Iris pigment epithelial cell (primary cell): ENCODE measurements at places on chromosomes 2 and 18.

DNA sequence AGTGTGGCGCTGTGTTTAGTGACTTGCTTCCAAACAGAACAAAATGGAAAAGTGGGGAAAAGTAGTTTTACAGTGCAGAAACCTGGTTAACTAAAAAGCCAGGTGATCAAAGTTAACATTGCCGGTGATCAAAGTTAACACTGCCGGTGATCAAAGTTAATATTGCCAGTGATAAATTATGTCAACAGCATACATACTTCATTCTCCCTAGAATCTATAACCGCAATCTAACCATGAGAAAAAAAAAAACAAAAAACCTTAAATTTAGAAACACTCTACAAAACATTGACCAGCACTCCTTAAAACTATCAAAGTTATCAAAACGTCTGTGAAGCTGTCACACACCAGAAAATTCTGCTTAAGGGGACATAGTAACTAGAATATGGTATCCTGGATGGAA lies 18.6 kb downstream of the MAP4K3 start:
- DNase-seq = no peak

DNA sequence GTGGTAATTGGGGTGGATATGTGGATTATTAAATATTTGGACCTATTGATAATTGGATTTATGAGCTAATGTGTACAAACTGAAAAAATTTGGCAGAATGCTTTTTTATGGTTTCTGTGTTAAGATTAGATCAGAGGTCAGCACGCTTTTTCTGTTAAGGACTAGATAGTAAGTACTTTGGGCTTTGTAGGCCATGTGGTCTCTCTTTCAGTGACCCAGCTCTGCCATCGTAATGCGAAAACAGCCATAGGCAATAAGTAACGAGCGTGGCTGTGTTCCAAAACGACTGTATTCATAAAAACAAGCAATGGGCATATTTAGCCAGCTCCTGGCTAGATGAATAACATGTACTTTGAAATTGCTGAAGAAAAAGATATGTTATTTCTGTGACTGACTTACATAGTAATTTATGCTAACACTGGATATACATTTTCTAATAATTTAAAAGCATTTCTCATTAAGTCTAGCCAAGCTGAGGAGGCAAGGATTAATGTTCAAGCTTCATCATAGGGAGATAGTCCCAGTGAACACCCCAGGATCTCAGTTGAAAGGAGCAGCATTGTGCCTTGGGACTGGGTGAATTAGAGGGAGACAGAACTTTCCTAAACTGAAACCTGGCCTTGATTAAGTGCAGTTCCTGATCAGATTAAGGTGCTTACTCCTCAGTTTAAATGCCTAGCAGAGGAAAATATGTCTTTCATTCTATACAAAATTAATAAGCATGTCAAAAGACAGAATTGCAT lies 20.0 kb downstream of the CCDC138 start:
- no peak for DNase-seq

GRCh38 chr2:162198239-162198638 lies 45.0 kb downstream of the FAP start:
- DNase-seq = peak; percentile 94

- DNase-seq = no peak
Observed at GRCh38 chr2:50645346-50645745, 386.6 kb downstream of the NRXN1 start.

DNA sequence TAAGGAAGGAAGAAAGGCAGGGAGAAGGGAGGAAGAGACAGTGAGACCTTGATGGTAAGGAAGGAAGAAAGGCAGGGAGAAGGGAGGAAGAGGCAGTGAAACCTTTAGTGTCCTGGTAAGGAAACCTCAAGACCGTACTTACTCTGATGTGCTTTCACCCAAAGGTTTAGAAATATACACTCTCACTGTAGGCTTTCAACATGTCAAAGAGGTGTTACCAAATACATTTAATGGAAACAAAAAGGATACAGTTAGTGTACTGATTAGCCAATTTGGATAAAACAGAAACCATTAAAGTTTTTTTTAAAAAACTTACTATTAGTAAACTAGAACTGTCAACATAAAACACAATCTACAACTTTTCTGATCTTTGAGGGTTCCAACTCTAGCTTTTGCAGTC lies 7.1 kb downstream of the FBXO15 start:
- DNase-seq = no peak

GRCh38 chr2:228016402-228016801 lies 145.0 kb downstream of the DAW1 start:
- no peak for DNase-seq

DNA sequence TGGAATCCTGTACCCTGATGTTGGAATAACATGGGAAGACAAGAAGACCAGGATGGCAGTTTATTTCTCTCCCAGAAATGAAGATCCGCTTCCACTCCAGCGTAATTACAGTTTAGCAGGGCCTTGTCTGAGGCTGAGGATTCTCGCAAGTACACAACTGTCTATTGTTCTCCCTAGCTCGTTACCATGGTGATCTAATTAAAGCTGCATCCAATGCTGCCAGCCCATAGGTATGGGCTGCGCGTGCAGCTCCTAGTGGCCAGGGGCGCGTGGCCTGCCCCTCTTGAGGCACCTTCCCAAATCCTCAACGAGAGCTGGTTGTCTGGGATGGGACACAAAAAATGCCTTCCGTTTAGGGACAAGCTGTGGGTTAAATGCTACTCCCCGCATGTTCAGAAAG lies 344.9 kb downstream of the CYRIA start:
- DNase-seq = no peak

DNA sequence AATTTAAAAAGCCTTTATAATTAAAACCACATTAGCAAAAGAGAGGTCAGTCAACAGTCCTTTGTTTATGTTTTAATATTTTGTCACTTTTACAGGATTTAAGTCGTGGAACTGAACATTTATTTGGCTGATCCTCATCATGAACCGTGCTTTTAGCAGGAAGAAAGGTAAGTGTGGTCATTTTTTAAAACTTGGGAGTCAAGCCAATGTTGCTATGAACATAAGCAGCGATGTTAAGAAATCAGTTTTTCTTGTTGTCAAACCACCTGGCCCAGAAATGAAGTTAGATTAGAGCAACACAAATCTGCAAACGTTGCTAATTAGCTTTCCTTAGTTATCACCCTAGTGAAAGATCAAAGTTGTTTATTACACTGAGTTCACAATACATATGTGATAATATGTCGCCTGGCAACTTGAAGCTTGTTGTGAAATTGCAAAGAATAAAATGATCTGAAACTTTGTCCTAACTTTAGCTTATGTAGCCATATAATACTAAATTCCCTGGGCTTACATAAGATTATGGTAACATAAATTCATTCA lies 186.0 kb downstream of the GULP1 start:
- no peak for DNase-seq

- peak; percentile 43 for DNase-seq
Observed at GRCh38 chr2:122960759-122961641, 1064.1 kb upstream of the CNTNAP5 start.

DNA sequence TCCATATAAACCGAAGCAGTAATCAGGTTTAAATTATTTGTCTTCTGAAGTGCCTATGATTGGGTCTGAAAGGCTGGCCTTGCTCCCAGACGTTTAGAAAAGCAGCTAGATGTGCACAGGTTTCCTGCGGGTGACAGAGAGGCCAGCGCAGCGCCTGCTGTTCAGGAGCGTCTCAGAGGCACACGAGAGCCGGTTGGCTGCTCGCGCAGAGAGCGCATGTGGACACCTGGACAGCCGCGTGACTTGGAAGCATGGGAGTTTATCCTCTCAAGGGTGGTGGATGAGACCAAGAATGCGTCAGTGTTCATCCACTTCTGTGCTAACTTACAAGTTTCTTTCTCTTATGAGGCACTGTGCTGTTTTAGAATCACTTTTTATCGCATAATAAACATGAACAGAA lies 303.7 kb downstream of the PTGR3 start:
- no peak for DNase-seq

- DNase-seq = peak; percentile 30
Observed at GRCh38 chr2:73268830-73269685, 15.2 kb downstream of the FBXO41 start.

- DNase-seq = no peak
Observed at GRCh38 chr2:74856004-74856578, 22.2 kb downstream of the HK2 start.

- DNase-seq = peak; percentile 31
Observed at GRCh38 chr18:44679914-44680272, 795 bp upstream of the SETBP1 start.

- no peak for DNase-seq
Observed at GRCh38 chr2:108348816-108349570, 28.8 kb upstream of the SULT1C4 start.

GRCh38 chr2:112834396-112835037 lies 2.1 kb downstream of the IL1B start:
- DNase-seq = no peak

- no peak for DNase-seq
Observed at GRCh38 chr2:171965661-171966060, 34.1 kb upstream of the METAP1D start.

DNA sequence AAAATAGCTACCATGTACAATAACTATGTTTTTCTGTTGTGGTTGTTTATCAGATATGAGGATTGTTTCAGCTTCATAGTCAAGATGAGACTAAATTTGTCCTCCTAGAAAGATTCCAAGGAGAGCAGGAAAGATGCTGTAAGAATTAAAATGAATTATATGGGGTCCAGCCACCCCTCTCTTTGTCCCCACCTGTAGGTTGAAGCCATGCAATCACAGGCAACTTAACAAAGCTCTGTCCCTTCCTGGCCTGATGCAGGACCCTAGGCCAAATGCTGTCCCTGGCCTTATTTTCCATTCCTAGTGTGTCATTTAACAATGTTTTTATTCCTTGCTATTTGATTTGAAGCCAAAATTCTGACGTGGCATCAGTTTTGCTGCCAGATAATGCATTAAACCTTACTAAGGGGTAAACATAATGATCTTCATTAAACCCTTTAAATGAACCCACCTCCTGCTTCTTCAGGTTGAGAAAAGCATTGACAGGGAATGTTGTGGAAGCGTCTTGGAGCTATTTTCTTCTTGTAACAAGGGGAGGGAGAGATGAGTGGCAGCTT lies 240.9 kb upstream of the ZNF521 start:
- no peak for DNase-seq

GRCh38 chr18:72868585-72869225 lies 918 bp upstream of the NETO1 start:
- no peak for DNase-seq

GRCh38 chr2:45583977-45584376 lies 27.1 kb downstream of the SRBD1 start:
- DNase-seq = no peak

- DNase-seq = peak; percentile 17
Observed at GRCh38 chr2:192197357-192197756, 2.6 kb upstream of the TMEFF2 start.

- peak; percentile 95 for DNase-seq
Observed at GRCh38 chr2:182504903-182505302, 78.1 kb upstream of the PDE1A start.

- DNase-seq = no peak
Observed at GRCh38 chr2:2575181-2575577, 244.1 kb upstream of the MYT1L start.

- DNase-seq = no peak
Observed at GRCh38 chr2:65615602-65616001, 183.2 kb upstream of the SPRED2 start.

DNA sequence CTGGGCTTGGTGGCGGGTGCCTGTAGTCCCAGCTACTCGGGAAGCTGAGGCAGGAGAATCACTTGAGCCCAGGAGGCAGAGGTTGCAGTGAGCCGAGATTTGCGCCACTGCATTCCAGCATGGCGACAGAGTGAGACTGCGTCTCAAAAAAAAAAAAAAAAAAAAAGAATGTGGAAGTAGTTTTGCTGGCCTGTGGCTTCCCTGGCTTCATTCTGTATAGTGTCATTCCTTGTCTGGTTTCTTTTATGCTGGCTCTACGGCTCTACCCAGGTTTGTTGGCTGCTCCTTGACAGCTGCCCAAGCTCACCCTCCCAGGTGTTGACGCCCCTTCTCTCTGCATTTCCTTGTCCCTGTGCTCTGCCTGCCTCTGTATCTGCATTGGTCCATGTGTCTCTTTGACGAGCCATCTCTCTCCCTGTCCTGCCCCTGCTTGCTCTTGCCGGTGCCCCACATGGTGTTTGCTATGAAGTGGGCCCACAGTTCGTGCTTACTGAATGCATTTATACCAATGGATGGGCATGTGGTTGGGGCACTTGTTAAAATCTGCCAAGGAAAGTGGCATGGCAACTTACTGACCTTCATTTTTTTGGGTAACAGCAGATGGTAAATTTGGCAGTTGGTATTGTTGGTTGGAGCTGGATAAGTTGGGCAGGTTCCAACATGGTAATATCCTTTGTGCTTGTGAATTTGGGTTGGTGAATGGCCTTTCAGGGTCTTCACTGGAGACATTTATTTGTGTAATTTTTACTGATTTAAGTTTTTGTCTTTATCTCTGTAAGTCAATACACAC lies 113.9 kb downstream of the MAP4K4 start:
- DNase-seq = no peak

GRCh38 chr2:178912416-178913048 lies 105.3 kb upstream of the TTN start:
- peak; percentile 11 for DNase-seq

DNA sequence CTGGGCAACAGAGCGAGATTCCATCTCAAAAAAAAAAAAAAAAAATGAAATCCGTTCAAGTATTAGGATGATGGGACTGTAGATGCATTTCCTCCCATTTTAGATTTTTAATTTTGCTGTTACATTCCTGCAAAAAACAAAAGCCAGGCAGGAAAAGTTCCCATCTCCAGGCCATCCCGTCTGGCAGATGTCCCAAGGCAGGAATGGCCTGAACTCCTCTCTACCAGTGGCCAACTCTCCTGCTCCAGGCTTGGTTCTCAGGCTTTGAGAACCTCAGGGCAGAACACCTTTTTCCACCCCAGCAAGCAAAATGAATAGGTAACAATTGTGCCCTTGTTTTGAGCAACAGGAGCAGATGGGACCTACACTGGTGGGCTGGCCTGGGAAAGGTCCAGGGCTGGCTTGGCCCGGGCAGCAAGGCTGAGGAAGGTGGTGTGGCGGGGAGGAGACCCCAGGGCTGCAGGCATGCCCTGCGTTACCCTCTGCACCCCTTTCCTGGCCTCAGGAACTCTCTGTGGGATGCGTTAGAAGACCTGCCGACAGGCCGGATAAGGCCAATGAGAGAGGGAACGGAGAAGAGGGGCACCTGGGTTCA lies 86.0 kb downstream of the FAM210A start:
- DNase-seq = no peak

DNA sequence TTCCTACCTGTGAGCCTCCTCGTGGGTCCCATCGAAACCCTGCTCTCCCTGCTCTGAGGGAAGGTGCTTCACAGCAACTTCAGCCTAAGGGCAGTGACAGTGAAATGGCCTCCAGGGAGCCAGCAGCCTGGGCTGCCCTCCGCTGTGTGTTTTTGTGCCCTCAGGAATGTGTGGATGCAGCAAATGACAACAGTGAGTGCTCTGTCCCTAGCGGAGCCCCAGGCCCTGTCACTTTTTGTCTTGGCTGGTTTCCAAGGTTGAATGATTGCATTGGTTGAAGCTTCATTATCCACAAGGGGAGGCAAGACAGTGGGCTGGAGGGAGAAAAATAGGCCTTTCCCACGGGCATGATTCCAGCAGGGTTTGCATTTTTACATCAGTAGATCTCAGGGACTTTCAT lies 42.9 kb downstream of the STON1 start:
- DNase-seq = no peak

DNA sequence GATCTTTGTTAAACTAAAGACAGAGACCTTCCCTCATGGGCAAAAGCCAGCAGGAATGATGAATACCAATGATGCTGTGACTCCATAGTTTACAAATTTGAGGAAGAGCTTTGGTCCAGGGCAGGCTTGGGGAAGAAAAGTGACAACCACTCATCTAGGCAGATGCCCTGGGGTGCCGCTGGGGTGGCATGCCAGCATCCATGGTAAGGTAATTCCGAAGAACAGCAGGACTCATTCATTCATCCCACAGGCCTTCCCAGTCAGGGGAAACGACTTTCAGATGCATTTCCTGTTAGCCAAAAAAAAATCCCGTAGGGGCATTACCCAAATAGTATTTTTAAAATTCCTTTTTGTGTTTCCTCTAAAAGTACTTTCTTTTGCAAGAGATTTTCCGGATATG lies 180.7 kb upstream of the SERPINE2 start:
- DNase-seq = no peak
